ENCODE measurements at places on chromosomes 7 and 10.
A peak's percentile ranks its signal among the peaks of the same experiment; 100 is the strongest.

DNA sequence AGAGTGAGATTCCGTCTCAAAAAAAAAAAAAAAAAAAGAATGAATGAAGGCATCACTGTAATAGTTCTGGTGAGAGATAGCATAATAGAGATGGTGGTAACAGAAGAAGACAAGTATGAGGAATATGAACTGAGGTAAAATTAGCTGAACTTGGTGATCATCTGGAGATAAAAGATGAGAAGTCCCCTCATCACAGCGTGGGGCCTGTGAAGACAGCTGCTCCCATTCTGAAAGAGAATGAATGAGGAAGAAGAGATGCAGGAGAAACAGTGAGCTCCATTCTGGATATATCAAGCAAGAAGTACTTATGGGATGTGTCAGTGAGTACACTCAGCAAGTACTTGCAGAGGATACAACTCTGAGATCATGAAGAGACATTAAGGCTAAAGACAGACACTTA lies 28.7 kb downstream of the ARMH3 start:
- DNase-seq, result no peak

DNA sequence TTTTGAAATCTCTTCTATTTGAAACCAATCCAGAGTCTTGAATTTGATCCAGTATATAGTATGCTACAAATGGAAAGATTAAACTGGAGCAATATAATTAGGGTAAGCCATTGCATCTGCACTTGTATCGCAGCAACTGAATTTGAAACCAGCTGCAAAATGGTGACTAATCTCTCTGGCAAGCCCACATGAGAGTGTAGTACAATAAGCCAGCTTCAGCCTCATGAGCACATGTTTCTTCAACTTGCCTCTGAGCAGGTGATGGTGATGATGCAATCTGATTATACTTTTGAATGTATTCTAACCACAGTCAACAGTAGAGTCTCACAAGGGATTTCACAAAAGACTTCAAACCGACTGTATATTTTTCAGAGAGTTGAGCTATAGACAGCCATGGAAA lies 829 bp upstream of the RPA3 start:
- DNase-seq, result peak; percentile 91

DNA sequence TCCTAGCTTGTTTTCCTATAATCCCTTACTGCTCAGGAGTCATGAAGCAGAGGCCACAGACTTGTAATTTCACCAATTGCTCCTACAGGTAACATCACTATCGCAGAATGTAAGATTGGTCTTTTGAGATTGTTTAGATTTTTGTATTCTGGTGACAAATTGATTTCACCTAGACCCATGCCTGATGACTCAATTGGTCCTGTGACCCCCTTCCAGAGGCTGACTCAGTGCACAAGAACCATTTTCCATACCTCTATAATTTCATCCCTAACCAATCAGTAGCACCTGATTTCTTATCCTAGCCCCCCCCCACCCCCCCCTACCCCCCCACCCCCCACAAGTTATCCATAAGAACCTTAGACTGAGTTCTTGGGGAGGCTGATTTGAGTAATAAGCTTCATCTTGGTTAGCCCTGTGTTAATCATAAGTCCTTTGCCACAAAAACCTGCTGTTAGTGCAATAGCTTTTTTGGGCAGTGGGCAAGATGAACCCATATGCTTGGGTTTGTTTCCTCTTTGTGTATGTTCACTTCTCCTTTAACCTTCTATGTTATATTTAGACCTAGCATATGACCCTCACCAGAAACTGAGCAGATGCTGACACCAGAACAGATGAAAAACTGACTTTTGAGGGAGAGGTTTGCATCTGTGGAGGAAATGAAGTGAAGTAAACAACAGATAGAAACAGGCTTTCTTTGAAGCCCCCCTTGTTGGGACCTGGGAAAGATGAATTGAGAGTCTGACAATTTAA lies 187.1 kb downstream of the KIF20B start:
- no peak for DNase-seq

DNA sequence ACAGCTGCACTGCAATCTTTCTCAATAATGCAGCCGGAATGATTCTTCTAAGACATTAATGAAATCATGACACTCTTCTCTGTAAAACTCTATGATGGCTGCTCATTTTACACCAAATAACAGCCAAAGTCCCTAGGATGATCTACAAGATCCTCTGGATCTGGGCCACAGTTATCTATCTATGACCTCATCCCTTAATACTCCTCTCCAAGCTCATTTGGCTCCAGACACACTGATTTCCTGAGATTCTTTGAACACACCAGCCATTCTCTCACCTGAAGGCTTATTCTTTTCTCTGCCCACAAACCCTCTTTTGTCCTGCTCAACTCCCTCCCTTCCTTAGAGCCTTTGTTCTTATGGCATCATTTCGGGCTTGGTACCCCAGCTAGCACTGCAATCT lies 577.4 kb upstream of the ANKRD30A start:
- DNase-seq, result no peak

DNA sequence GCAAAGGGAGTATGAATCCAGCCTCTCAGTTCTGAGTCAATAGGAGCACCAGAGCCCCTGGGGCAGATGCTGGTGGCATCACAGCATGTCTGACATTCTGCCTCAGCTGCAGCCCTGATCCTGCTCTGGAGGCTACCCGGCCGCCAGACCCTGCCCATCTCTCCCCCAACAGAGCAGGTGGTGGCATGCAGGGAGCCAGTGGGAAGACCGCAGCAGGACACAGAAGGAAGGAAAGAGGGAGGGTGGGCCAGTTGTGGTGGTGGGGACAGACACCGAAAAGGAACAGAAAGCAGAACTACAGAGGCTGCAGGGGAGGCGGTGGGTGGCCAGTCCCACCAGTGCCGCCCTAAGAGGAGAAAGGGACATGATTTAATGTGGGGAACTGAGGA lies 35.3 kb downstream of the BLNK start:
- DNase-seq, result no peak

- peak; percentile 19 for DNase-seq
These were observed 77.5 kb downstream of the GPR26 start for GRCh38 chr10:123743441-123744223.

All from AG09319 (cell line).